Cardiac septum (tissue), 1 donor: ENCODE measurements at places on chromosomes 4 and X.

GRCh38 chr4:123606946-123607542, 210.4 kb downstream of the SPRY1 start:
- no peak for DNase-seq

- peak; percentile 66 for DNase-seq
Observed at GRCh38 chrX:68717663-68718442, 70.4 kb downstream of the STARD8 start.

DNA sequence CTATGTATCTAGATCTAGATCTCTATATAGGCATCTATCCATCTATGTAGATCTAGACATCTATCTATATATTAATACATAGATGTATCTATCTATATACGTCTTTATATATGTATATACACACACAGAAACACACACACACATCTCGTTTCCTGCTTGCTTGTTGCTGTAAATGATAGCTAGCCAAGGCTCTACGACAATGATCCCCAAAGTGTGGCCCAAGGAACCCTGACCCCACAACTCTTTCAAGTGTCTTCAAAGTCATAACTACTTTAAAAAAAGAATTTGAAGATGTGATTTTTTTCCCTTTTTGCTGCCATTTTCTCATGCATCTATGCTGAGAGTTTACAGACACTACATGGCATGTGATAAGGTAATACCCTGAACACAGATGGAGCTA, 28.8 kb downstream of the GYG2 start:
- DNase-seq: no peak

- no peak for DNase-seq
Observed at GRCh38 chr4:105215609-105216313, 69.1 kb downstream of the TET2 start.

- no peak for DNase-seq
Observed at GRCh38 chr4:153579872-153580271, 104.2 kb upstream of the TLR2 start.

- no peak for DNase-seq
Observed at GRCh38 chrX:106875151-106875550, 28.0 kb downstream of the RIPPLY1 start.

- DNase-seq: no peak
Observed at GRCh38 chrX:17369309-17369708, 5.7 kb upstream of the NHS start.

GRCh38 chrX:9293051-9293496, 171.8 kb upstream of the TBL1X start:
- DNase-seq: no peak

GRCh38 chr4:128483816-128484215, 196.2 kb upstream of the PGRMC2 start:
- no peak for DNase-seq

GRCh38 chr4:161320377-161320776, 843.4 kb downstream of the FSTL5 start:
- DNase-seq: no peak

DNA sequence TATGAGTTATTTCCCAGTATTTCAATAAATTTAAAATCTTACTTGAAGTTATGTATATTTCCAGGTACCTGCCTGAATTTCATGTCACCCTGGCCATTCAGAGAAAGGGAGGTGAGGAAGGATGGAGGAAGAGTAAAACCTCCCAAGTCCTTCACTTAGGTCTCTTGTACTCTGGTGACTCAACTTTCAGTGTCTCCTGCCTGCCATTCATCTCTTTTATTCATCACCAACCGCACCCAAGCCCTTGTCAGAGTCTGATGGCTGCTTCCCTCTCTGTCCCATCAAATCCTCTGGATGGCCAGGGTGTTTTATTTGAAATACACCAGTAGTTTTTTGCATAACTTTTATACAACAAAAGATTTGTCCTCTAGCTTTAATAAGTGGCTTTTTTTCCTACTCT, 17.8 kb downstream of the TMPRSS11E start:
- DNase-seq: no peak

GRCh38 chrX:129522184-129523078, 859 bp downstream of the SMARCA1 start:
- DNase-seq: no peak

DNA sequence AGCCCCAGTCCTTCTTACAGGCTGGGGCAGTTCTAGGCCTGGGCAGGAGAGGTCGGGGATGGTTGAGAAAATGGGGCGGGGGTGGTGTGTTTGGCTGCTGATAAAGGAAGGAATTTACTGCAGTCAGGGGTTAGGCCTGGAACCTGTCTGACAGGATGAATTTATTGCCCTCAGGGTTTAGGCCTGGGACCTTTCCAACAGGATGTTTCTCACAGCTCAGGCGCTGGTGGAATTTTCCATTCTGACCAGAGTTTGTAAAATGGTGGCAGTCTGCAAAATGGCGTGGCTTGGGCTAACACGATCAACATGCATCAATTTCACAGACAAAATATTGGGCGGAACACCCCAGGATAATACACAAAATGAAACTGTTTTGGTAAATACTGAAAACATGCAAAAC, 83.5 kb upstream of the SPIN4 start:
- DNase-seq: no peak

- no peak for DNase-seq
Observed at GRCh38 chr4:174365018-174365587, 81.4 kb downstream of the CEP44 start.

DNA sequence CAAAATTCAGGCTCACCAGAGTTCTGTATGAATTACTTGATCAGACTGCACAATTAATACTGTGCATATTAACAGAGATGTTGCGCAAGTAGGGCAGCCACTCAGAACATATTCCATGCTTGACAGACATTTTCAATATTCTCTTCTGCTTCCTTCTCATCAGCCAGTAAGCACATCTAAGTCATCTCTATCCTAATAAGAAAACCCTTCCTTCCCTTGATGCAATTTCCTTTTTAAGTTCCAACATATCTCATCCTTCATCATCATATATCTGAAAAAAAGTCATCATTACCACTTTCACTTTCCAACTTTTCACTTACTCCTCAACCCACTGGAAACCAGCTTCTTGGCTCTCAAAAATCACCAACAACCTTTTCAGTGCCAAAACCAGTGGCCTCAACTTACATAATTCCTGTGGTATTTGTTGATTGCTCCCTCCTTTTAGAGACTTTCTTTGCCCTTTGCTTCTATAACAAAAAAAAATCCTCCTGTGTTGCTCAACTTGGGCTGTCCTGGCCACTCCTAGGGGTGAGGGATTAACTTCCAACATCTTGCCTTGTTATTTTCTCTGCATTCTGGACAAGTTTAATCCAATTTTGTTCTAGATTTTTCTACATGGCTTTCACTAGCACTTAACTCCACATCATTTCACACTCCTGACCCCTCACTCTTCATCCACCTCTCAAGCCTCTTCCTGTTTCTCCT, 14.1 kb downstream of the MBNL3 start:
- no peak for DNase-seq

DNA sequence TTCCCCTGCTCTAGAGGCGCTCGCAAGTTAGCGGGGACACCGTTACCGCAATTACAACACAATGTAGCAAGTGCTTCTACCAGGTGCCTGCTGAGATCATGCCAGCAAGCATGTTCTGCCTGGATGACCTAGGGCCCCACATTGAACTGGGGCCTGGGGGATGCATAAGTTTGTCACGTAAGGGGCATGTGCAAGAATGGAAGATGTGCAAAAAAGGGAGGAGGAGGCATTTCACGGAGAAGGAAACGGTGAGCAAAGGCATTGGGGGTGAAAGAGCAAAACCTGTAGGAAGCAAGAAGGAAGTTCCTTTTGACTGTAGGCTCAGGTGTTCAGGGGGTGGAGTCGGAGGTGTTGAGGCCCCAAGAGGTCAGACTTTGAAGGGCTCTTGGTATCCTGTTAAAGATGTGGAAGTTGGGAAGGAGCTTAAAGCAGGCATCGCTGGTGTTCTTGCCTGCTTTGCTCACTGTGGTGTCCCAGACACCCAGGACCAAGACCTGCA, 602 bp upstream of the SCARB2 start:
- DNase-seq: no peak

DNA sequence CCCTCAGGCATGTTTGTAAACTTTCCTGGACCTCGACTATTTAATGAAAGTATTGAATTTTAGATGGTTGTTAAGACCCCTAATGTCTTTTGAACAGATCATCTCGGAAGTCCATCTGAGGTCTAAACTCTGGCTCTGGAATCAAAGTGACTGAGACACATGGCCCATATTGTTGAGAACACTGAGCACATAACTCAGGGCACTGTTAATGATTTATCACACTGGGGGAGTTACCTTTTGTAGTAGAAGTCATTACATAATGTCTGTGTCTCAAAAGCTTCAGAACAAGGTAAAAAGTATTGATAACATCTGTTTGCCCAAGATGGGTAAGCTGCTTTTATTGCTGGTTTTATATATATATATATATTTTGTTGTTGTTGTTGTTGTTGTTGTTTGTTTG, 103.4 kb upstream of the HS3ST1 start:
- DNase-seq: no peak

GRCh38 chr4:170090352-170091052, 746 bp upstream of the AADAT start:
- DNase-seq: no peak

DNA sequence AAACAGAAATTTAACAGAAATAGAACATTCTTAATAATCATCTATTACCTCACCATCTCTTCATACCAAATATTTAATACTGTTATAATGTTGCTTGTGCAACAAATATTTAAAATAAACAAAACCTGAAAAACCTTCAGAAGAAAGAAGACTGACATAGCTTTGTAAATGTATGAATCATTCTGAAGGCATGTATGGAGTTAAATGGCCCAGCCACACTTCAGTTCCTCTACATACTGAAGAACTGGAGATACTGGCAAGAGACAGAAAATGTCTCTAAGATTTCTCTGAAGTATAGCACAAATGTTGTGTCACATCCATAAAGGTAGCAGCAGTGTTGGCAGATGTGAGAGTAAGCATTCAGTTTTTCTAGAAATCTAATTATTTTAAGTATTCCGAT, 275.3 kb upstream of the FGF13 start:
- no peak for DNase-seq

- DNase-seq: no peak
Observed at GRCh38 chr4:112110059-112110425, 35.2 kb upstream of the FAM241A start.

DNA sequence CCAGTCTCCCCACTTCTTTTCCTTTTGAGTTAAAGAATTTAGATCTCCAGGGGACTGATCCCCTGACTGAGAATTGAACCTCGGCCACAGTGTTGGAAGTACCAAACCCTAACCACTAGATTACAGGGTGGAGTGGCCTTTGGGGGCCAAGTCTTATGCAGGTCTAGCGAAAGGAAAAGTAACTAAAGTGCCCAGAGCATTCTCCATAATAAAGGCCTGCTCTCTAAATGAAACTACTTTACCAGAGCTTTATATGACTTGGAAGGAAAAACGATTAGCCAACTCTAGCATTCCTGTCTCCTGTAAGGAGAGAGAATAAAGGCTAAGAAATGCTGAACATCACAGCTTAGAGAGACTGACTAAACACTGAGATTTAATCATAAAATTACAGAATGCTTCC, 788.0 kb downstream of the C4orf33 start:
- no peak for DNase-seq

GRCh38 chrX:54786967-54787366, 11.1 kb downstream of the ITIH6 start:
- no peak for DNase-seq

- peak; percentile 62 for DNase-seq
Observed at GRCh38 chr4:5813882-5814255, 79.0 kb downstream of the CRMP1 start.

DNA sequence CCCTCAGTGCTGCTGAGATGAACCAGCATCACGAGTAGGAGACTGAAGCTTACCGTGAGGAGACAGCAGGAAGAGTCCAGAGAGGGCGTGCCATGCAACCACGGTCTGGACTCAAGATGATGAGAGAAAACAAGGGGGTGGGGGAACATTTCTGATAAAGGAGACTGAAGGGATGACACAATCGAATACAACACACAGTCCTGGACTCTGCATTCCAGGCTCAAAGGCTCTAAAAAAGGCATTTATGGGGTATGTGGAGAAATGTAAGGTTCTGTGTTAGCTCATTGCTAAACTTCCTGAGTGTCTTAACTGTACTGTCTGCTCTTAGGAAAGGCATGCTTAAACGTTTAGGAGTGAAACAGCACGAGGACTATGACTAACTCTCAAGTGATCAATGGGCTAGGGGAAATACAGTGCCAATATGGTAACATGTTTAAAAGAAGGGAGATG, 20.6 kb upstream of the IRAK1 start:
- no peak for DNase-seq

DNA sequence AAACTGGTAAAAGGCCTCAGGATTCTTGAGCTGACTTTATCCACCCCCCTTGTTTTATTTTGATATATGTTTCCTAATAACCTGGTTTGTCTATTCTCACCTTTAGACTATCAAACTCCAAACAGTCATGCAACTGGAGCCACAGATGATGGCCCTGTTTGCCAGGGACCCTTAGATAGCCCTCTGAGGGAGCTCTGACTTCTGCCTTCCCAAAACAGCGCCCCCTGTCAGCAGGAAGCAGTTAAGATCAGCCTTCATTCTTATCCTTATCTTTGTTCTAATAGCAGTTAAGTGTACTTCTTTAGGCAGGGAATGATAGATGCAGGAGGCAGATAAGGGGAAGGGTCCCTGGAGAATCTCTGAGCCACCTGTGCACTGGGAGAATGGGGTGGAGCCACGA, 27.5 kb upstream of the CXCL13 start:
- no peak for DNase-seq

GRCh38 chr4:56146956-56147355, 198.2 kb downstream of the CEP135 start:
- no peak for DNase-seq

DNA sequence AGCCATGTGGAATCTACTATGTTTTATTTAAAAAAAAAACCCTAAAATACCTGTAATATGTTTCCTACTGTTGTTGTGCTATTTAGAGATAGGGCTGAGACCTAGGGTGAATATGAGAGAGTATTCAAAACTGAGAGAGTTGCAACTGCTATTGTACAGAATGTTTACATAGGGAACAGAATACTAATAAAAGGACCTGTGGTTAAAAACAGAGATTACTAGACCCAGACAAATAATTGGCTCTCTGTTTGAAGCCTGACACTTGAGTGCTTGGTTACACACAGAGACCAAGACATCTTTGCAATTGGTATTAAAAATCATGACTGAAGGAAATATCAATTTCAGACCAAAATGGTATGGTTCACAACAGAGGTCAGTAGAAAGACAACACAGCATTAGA, 278.9 kb upstream of the GIMD1 start:
- no peak for DNase-seq

GRCh38 chrX:22536746-22537304, 264.1 kb downstream of the CBLL2 start:
- DNase-seq: no peak

- DNase-seq: no peak
Observed at GRCh38 chr4:42101446-42101975, 50.9 kb downstream of the BEND4 start.

DNA sequence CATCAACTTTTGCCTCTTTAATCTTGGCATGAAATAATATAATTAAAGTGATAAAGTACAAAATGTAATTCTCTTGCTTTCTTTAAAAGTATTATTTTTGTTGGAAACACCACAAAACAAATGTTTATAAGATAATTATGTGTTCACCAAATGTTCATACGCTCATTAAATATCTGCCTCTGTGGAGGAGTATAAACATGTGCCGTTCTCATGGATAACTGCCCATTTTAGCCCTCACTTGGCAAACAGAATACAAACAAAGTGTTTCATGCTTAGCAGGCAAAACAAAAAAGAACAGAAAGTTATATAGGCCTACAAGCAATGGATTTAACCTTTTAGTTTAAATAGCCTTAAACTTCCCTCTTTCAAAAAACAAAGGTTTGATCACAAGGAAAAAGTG, 800.5 kb upstream of the DIAPH2 start:
- DNase-seq: no peak

- DNase-seq: no peak
Observed at GRCh38 chr4:39763714-39764572, 66.0 kb downstream of the UBE2K start.

GRCh38 chr4:94758141-94758699, 465 bp downstream of the BMPR1B start:
- no peak for DNase-seq
